A673 (cell line): ENCODE measurements at places on chromosomes 6 and 20. TPM values are rescaled to one million over a fixed set of nuclear protein-coding genes. Genes with fewer than 3 reads are reported as not detected.

SIGLEC1 gene
- total RNA-seq: not detected in 2 replicates

OTOR gene
- total RNA-seq: not detected in 2 replicates

VWA7 gene
- 2.7 and 2.8 TPM in 2 replicates for total RNA-seq

COX4I2 gene
- not detected in 2 replicates for total RNA-seq

DNA sequence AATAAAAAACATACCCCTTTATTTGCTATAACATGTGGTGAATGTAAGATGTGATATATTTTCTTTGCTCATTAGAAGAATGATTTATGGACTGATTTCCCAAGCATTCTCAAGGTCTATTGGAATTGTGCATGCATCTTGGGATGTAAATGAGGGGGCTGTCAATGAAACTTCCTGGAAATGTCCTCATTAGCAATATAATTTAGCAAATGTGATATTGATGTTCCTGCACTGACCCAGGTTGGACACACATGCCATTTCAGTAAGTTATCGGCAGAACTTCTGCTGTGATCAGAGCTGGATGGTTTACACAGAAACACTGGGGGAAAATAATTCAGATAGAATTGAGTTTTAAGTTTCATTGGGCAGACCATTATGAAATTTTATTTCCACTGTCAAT lies 99.9 kb downstream of the ELOVL4 start:
- no peak for DNase-seq
- H3K4me1 ChIP-seq: no peaks in the 10 kb centered on the region
- no peak overlapping the region for H3K4me3 ChIP-seq

GRCh38 chr6:122075917-122076316 lies 323.5 kb upstream of the HSF2 start:
- no peak for DNase-seq
- no peak overlapping the region for H3K4me3 ChIP-seq
- H3K27ac ChIP-seq: no peak overlapping the region

DNA sequence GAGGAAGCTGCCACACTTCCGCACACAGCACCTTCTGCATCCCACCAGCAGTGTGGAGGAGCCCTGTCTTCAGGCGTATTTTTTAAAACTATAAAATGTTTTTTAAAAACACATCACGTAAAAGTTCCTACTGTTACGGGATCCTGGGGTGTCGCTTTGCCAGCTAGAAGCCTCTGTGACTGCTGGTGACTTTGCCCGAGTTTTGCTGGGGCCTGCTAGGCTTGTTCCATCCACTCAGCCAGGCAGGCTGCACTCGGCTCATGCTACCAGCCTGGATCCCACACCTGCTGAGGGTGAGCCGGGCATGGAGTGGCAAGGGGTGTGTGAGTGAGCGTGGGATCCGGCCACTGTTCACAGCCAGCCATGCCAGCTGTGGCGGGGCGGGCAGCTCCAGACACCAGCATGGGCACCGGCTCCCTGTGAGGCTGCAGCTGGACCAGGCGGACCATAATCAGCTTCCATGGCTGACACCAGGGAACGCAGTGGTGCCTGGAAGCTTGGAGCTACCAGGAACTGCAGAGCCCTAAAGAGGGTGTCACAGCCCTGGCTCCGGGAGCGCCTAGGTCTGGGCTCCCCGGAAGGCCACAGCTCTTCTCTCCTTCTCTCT lies 12.3 kb upstream of the SLCO4A1 start:
- H3K27me3 ChIP-seq: no peaks in the 10 kb centered on the region
- no peak overlapping the region for H3K27ac ChIP-seq
- no peak for DNase-seq
- H3K36me3 ChIP-seq: no peaks in the 10 kb centered on the region
